ENCODE measurements at places on chromosomes 2 and 18.

DNA sequence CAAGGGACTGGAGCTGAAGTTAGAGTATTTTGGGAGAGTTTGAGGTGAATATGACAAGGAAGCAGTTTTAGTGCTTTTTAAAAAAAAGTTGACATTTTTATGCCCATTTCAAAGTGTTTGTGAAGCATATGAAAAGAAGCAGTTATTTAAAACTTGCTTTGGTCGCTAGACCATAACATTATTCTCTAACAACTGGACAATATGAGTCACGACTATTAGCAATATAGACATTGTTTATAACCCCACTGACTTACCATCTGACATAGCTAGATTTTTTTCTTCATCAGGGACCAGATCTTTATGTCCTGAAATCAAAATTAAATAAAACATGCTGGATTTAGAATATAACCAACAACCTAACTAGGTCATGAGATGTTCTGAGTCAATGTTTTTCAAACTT is 22.6 kb upstream of the DYTN start:
- no peak for DNase-seq

DNA sequence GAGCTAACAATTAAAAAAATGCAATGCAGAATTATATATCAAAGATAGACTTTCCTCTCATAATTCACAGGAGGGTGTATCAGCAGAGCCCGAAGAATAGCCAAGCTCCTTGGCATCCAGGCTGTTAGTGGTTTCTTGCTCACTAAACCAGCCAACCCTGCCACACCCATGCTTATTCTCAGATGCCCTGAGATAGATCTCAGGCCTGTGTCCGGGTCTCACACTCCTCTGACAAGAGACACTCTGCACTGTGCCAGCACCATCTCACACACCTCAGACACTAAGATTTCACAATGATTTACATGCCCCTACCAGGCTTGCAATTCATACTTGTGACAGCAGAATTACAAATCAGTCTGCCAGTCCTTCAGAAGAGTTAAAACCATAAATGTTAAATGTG is 64.5 kb downstream of the OSBPL1A start:
- no peak for DNase-seq

DNA sequence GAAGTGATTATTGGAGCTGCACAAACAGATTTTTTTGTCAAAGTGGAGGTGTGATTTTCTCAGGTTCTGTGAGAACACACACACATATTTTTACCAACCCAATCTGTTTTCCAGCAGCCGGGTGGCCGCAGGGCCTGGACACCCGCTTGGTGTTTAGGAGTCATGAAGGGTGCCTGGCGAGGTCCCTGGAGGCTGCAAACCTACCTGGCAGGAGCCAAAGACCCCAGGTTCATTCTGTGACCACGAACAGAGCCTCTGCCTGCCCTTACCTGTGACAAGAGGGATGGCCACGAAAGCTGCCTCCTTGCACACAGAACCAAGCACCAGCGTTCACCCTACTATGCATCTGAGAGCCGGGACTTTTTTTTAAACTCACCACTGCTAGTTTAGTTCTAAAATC is 64.3 kb upstream of the ID2 start:
- no peak for DNase-seq

DNA sequence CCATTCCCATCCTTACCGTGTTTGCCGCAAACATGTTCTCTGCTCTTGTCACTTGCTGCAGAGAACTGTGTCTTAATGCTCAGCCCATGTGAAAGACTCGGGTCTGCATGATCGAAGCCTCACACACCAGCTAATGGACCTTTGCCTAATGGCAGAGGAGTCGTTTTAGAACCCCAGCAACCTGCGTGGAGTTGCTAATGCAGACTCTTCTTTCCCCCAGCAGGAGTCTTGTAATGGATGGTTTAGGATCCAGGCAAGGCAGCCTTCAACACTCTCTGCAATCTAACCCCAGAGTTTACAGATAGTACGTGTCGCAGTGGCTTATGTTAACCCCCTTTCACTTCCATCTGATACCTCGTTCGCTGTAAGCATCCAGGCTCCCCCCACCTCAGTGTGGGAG is 316.4 kb downstream of the AGAP1 start:
- DNase-seq = no peak
